ENCODE measurements at places on chromosomes 13 and 19. TPM values are rescaled to one million over a fixed set of nuclear protein-coding genes. Genes with fewer than 3 reads are reported as not detected.

DNA sequence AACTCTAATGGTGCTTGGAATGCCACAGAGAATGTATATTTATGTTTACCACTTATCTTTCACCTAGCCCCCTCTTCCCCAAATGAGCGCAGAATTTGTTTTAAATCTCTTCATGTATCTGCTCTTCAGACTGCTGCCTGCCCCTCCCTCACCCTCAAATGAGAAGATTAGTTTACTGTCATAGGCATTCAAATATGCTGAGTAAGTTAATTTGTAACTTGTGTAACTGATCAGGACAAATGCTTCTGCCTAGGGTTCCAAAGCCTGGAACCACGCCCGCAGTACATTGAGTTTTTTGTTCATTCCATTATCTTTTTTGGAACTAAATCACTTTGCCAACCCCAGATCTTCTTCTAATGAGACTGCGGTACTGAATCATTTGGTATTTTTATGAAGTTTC lies 74.5 kb downstream of the ATP8A2 start:
- DNase-seq: no peak

DNA sequence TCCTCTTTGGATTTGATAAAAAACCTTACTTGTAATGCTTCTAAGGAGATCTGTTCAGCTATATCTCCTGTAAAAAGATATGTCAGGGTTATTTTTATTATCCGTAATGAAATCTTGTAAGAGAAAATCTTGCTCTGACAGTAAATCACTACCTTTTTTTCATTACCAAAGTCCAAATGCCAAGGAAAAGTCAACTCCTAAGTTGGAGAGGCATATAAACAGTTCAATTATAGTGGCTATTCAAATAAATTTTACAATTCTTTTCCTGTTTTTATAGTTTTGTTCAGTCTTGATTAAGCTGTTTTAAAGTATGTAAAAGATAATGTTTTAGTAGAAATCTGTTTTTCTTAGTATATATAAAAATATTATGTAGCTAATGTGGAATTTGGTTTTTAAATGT lies 9.0 kb downstream of the KCTD4 start:
- no peak for DNase-seq

- DNase-seq: no peak
Observed at GRCh38 chr13:98905199-98905598, 72.7 kb downstream of the DOCK9 start.

TMEM238 gene
- total RNA-seq: 0.41 TPM

TICAM1 gene
- 1.2 TPM for total RNA-seq

Data from frontal cortex (tissue), 4 donors.